Right ventricle myocardium inferior (tissue), 1 donor: ENCODE measurements at places on chromosomes 1 and 21. TPM values are rescaled to one million over a fixed set of nuclear protein-coding genes. Genes with fewer than 3 reads are reported as not detected.

- DNase-seq = no peak
These were observed 45.2 kb downstream of the CLIC4 start for GRCh38 chr1:24790490-24790889.

Gene TRIM46
- 0.16 TPM for total RNA-seq

- DNase-seq = no peak
These were observed 23.5 kb downstream of the ADCY10 start for GRCh38 chr1:167890400-167890799.

DNA sequence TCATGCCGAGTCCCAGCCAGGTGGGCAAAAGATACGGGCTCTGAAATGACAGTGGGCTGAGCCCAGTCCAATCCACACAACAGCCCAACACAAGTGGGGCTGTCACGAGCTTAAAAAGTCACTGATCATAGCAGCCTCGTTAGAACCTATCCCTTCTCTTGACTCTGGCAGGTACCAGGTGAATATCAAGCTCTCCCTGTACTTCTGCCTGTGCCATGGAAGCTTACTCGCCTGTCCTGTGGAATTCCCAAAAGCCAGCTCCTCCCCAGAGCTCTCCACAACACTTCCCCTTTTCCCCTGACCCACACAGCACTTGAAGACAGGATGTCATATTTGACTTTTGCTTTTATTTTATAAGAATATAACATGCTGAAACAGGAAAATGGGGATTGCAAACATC is 5.9 kb downstream of the RGS16 start:
- no peak for DNase-seq

Gene NEGR1
- 15.2 TPM for total RNA-seq

DNA sequence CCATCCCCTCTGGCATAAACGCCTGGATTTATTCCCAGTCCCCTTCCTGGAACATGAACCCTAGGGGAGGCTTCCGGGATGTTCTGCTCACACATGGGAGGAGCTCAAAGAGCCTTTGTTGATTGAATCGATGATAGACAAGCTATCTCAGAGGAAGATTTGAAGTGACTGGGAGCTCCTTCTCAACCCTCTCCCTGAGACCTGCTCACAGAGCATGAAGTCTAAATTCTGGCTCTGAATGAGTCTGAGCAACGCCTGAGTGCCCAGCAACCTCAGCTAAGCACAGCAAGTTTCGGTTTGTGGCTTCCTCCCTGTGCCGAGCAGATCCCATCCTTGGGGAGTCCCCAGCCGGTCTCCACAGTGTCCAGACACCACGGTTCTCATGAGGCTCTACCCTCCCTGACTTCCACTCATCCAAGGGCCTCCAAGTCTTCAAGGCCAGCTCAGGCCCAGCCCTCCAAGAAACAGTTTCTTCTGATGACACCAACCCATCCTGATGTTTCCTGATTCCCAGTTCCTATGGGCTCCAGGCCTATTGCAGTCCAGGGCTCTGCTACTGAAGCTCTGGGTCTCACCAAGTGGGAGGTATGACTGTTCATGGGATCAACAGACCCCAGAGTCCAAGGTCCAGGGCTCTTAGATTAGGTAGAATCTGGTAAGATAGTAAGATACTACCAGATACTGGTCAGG is 190.8 kb downstream of the DYRK1A start:
- DNase-seq = no peak

Gene NUDT4B
- total RNA-seq = 0.49 TPM

Gene MYBPHL
- total RNA-seq = not detected

- DNase-seq = no peak
These were observed 59.2 kb downstream of the TLR5 start for GRCh38 chr1:223083831-223084230.

DNA sequence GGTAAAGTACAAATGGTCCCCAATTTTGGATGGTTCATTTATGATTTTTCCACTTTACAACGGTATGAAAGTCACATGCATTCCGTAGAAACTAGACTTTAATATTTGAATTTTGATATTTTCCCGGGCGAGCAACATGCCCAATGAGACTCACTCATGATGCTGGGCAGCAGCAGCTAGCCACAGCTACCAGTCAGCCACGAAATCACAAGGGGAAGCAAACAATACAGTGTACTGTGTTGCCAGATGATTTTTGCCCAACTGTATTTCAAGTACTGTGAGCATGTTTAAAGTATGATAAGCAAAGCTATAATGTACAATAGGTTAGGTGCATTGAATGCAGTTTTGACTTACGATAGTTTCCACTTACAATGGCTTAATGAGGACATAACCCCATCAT is 266.8 kb downstream of the VAV3 start:
- no peak for DNase-seq

DNA sequence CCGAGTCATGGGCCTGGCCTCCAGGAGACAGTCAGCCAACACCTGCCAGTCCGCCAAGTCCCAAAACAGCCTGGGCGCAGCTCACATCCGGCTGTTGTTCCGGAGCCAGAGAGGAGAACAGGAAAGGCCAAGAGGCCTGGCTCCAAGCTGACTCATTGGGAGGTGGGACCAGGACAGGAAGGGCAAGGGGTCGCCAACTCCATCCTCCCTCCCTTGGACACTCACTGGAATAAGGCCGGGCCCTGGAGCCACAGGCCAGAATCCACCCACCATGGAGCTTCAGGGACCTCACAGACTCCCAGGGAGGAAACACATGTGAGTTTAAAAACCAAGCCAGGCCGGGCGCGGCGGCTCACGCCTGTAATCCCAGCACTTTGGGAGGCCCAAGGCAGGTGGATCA is 25.1 kb upstream of the CLIC4 start:
- DNase-seq = peak; percentile 92

Gene PRDM16
- total RNA-seq = 12.8 TPM

Gene FAM43B
- 4.5 TPM for total RNA-seq

Gene TNFSF4
- 1.0 TPM for total RNA-seq

DNA sequence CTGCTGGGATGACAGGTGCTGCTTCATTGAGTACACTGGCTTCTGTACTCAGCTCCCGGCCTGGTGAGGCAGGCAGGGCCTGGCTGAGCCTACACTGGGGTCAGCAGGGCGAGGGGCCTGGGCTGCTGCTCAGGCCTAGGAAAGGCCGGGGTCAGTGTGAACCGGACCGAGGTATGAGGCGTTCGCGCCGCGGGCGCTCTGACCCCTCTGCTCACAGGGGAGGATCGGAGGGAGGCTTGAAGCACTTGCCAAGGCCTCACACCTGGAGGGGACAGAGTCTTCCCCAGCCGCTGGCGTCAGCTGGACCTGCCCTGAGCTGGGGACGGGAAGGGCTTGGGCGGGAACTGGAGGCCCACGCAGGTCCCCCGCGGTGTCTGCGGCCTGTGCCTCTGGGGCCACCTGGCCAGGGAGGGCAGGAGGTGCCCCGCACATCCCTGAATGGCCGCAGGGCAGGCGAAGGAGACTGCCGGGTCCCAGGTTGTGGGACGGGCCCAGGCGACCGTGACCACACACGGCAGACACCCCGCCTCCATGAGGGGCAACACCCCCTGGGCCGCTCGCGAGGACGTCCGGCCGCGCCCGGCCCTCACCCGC is 466 bp downstream of the PEX10 start:
- DNase-seq = no peak

Gene FUBP1
- 48.9 TPM for total RNA-seq

Gene DNALI1
- total RNA-seq = 6.1 TPM

Gene SMIM11
- total RNA-seq = 15.6 TPM

DNA sequence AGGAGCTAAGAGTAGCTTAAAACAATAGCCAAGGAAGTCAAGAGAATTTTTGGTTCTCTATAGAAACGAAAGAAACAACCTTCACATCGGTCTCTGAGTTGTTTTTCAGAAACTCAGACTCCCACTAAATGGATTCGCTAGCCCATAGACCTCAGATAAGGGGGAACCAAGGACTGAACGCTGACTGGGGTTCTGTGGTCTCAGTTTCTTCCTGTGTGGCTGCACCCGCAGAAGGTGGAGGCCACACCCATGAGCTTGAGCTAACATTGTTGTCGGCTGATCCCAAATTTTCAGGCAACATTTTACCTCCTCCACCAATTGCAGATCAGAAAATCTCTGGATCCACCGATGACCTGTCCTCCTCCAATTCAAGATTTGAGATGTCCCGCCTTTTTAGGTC is 456.1 kb downstream of the AJAP1 start:
- no peak for DNase-seq

DNA sequence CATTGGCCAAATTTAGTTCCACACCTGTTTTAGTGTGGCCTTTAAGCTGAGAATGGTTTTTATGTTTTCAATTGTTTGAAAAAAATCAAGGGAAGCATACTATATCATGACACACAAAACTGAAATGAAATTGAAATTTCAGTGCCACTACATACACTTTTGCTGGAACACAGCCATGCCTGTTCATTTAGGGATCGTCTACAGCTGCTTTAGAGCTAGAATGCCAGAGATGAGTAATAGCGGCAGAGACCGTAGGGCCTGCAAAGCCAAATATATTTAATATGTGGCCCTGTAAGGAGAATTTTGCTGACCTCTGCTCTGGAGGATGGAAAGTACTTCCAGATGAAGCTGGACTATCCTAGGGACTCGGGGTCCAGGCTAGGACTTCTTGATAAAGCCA is 62.5 kb upstream of the LYST start:
- DNase-seq = no peak
